ENCODE measurements at places on chromosomes 3 and 15.

- no peak for DNase-seq
Measured at GRCh38 chr3:157494581-157495281, 8.5 kb downstream of the VEPH1 start.

GRCh38 chr3:48435774-48436476, 4.0 kb downstream of the CCDC51 start:
- peak; percentile 84 for DNase-seq

DNA sequence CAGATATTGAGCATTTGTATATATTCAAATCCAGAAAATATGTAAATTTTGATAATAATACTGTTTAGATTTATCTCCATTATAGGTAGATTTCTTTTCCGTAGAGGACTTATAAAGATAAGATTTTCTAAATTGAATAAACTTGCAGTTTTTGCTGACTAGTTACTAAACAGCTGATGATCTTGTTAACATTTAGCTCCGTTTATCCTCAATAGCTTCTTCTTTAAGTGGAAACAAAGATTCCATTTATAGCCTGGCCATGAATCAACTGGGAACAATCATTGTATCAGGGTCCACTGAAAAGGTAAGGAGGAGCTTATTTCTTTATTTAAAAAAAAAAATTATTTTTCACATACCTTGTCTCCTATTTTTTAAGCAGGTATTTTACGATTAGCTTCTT, 16.7 kb downstream of the WDR48 start:
- no peak for DNase-seq

- DNase-seq: no peak
Measured at GRCh38 chr3:8886546-8886945, 76.7 kb downstream of the RAD18 start.

- DNase-seq: no peak
Measured at GRCh38 chr15:85541744-85542143, 161.3 kb downstream of the AKAP13 start.

- DNase-seq: no peak
Measured at GRCh38 chr15:89486726-89487050, 9.7 kb downstream of the RHCG start.

DNA sequence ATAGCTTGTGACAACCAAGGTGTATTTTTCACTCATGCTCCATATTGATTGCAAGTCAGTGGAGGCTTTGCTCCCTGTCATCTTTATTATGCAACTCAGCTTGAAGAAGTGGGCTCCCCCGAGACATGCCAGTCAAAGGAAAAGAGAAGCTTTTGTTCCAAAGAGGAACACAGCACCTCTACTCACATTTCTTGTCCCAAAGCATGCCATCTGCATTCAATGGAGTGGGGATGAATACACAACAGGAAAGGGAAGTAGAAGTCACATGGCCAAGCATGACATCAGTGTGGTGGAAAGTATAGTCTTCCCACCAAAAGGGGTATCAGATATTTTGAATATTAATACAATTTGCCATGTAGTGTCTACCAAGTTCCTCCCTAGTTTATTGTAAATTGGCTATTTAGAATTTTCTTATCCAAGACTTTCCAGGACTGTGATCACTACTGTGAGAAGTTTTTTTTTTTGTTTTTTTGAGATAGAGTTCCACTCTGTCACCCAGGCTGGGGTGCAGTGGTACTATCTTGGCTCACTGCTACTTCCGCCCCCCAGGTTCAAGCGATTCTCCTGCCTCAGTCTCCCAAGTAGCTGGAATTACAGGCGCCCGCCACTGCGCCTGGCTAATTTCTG, 114.5 kb downstream of the GMPS start:
- no peak for DNase-seq

DNA sequence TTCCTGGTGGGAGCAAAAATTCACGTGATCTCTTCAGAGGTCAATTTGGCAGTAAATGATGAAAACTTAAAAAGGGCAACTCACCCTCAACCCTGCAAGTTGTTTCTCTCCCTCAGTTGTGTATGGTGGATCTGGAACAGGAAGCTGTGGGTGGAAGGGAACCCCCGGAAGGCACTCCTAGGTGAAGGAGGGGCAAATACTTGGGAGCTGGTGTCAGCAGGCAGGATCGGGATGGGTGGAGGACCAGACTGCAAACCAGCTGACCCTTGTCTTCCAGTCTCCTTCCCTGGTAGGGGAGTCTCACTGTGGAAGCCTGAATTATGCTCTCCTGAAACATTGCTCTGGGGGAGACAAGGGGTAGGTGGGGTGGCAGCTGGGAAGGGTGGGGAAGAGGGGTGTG, 33.5 kb downstream of the PRR23E start:
- DNase-seq: no peak

DNA sequence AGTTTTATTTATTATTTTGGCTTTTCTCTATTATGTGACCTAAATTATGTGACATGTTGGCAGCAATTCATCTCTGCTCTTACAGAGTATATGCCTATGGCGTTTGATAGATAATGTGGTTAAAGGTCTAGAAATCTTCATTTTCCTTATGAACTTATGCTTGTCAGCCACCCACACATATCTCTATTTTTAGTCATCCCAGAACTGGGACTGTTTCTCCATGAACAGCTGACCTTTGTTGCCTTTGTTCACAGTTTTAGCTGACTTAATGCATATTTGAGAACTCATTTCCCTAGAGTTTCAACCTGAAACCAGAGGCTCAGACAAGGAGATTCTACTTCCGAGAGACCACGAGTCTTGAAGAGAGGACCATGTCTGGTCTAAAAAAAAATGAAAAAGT, 176.5 kb downstream of the RAP2B start:
- no peak for DNase-seq

DNA sequence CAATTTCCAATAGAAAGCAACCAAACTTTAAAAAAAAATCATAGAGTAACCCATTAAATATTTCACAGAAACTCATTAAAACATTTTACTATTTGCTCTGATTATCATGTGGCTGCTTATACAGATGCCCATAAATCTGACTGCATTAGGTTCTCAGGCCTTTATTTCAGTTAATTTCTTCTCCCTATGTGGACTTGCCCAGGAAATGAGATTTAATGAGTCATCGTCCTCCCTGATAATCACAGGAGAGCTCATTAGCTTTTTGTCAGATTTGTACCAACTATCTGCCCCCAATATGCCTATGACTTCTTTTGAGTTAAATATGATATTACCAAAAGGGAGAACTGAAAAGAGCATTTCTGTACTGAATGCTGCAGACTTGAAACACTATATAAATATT, 168.0 kb downstream of the FOXB1 start:
- DNase-seq: no peak

- DNase-seq: no peak
Measured at GRCh38 chr15:31323627-31324026, 3.0 kb upstream of the KLF13 start.

DNA sequence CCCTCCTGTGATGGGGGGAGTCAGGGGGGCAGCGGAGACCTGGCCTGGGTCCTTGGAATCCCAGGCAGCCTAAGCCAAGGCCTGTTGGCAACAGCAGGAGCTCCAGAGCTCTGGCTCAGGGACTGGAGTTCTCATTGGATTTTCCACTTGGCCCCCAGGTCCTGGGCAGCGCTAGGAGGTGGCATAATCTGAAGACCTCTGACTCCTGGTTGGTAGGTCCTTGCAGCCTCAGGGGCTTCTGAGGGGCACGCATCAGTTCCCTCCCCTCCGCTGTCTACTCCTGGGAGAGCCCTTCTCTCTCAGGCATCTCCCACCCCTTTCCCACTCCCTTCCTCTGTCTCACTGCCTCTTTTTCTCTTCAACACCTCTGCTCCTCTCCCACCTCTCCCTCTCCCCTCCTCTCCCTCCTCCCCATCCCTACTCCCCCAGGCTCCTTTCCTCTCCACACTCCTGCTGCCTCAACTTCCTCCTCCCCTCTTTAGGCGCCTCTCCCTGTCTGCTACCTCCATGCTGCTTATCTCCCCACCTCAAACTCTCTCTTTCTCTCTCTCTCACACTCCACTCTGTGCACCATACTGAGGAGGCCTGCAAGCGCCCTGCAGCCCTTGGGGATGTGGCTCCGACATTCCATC, 41.1 kb upstream of the SLC6A1 start:
- DNase-seq: no peak

- no peak for DNase-seq
Measured at GRCh38 chr3:17052363-17052762, 167.6 kb downstream of the PLCL2 start.

DNA sequence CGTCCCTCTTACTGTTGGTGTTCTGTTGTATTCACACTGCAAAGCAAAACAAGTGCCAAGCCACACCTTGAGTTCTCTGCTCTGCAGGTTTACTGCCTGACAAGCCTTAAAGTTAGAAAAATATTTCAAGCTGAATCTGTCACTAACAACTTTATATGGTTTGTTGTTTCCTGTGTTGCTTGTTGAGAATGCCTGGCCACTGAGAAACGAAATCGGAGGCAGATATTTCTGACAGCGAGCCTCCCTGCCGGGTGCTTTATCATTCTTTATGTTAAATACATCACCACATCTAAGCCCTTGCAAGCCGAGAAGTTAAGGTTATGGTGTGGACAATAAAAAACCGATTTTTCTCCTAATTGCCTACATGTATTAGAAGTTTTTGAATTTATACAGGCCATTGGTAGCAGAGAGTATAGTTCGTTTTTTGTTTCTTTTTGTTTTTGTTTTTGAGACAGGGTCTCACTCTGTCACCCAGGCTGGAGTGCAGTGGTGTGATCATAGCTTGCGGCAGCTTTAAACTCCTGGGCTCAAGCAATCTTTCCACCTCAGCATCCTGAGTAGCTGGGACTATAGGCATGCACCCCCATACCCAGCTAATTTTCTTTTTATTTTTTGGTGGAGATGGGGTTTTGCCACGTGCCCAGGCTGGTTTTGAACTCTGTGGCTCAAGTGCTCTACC, 188.4 kb upstream of the ICE2 start:
- no peak for DNase-seq

DNA sequence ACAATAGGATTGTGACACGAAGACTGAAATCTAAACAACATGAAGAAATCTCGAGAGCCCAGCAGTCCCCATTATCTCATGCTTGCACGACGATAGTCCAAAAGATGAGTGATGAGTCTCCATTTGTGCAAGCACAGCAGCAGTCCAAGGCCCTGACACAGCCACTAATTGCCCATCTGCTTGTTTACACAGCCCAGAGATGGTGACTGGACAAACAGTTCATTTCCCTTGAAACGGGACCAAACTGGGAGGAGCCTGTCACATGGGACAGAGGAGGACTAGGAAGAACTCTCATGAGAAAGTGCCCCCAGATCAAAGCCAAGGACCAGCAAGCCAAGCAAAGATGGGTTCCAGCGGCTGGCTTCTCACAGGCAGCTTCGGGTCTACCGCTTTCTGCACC, 121.0 kb downstream of the GREM1 start:
- DNase-seq: no peak

DNA sequence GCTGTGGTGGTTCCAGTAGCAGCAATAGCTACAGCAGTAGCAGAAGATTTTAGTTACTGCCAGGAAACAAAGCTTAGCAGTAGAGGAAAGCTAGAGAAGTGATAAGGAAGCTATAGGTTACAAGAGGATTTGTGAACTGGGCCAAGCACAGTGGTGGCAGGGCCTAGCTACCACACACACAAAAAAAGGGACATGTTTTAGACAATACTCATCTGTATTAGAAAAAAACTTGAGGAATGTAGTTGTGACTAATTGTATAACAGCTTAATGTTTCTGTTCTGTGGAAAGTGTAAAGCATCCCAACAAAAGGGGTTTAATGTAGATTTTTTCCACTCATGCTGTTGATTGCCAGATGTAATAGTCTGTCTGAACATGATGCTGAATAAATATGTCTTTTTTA, 29.9 kb upstream of the PFN2 start:
- no peak for DNase-seq

GRCh38 chr15:64930778-64931371, 19.2 kb downstream of the ANKDD1A start:
- no peak for DNase-seq

- peak; percentile 67 for DNase-seq
Measured at GRCh38 chr15:63891079-63891767, 57.5 kb upstream of the HERC1 start.

DNA sequence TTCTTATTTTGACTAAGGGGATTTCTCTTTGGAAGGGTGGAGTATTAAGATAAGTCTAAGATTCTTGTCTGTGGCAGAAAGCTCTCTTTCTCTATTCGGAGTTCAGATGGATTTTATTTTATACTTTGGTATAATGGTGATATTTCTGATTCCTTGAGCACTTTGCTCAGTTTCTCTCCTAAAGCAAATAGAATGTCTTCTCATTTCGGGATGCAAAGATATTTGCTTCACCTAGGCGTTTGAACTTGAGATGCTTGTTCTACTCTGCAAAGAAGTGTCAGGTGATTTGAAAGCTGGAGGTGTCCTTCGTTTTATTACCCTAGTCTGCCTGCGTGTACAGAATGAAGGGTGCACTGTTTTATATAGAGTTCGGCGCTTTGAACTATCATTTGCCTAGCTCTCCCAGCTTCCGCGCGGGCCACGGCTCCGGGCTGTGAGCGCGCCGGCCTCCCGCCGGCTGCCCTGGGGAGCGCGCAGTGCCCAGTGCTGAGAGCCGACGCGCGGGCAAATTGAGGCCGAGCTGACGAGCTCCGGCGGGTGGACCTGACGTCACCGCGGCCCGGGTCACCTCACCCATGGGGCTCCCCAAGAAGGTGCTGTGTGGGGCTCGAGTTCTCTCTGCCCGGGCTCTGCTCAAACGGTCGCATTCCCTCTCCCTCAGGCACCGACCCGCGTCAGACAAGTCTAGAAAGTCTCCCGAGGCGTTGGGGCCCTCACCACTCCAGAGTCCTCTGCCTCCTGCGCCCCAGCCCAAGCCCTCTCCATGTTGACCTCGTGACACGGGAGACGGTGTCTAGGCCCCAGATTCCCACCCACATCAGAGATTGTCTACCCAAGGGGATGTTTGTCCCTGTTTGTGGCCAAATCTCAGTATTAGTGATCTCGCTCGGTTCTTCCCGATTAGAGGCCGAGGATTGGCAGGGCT, 7.5 kb downstream of the SOX2 start:
- DNase-seq: no peak

DNA sequence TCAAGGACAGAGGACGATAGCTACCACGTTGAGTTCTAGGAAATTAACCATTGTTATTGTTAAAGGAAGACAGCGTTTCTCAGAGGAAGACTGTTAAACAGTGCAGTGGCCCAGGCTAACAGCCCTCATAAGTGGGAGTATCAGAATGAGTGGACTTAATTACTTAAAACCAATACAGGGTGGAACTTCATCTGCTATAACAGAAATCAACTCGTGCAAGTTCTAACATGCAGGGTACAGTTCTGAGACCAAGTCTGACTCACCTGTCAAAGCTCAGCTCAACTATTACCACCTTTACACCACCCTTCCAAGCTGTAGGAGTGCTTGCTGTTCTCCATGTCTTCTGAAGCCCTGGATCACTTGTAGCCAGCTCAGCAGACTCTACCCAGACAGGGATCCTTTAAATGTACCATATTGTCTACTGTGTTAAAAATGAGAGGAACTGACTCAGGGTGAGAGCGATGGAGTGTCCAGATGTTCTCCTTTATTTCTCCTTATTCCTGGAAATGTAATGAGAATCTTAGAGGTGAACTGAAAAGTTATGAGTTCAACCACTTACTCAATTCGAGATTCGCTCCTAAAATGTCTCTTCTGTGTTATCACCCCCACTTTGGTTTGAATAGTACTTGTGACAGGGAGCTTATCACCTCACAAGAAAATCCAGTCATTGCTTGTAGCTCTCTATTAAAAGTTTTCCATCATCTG, 26.5 kb downstream of the CD86 start:
- no peak for DNase-seq

GRCh38 chr15:64236156-64236894, 73.5 kb upstream of the PPIB start:
- DNase-seq: no peak
